ENCODE measurements at places on chromosomes 2 and 18.

GRCh38 chr18:47254341-47254939, 3.0 kb upstream of the SKOR2 start:
- peak; percentile 8 for DNase-seq

DNA sequence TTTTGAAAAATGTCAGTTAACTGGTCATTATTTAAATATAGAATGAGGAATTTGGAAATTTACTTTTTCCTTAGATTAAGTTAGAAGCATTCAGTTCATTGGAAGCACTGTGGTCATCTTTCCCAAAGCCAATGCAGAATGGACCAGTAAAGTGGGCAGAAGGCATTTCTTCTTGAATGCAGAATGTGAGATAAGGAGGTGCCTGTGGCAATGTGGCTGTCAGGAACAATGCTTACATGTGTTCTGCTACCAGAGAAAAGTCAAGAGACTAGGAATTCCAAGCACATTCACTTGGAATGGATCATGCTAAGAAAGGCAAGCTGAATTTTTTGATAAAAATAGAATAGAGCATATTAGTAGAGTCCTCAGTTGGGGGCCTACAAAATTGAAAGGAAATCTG, 295.0 kb upstream of the KCNH7 start:
- no peak for DNase-seq

- no peak for DNase-seq
These were observed 30.1 kb upstream of the GNAL start for GRCh38 chr18:11658989-11659388.

DNA sequence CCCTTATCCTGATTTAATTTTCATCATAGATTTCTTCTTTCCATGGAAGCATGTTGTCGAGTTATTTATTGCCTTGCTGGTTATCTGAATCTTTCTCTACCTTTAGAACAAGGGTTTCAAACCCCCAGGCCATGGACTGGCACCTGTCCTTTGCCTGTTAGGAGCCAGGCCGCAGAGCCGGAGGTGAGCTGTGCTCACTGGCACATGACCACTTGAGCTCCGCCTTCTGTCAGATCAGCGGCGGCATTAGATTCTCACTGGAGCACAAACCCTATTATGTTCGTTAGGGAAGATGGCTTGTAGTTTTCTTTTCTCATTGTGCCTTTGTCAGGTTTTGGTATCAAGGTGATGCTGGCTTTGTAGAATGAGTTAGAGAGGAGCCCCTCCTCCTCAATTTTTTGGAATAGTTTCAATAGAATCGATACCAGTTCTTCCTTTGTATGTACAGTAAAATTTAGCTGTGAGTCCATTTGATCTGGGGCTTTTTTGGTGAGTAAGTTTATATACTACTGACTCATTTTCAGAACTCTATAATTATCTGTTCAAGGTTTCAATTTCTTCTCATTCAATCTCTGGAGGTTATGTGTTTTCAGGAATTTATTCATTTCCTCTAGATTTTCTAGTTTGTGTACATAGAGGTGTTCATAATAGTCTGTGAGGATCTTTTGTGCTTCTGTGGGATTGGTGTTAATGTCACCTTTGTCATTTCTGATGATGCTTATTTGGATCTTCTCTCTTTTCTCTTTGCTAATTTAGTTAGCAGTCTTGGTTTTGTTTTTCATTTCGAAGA, 668.0 kb upstream of the FAM98A start:
- DNase-seq = no peak

GRCh38 chr2:196307775-196308305, 136.5 kb upstream of the STK17B start:
- no peak for DNase-seq

- peak; percentile 55 for DNase-seq
These were observed 85.6 kb upstream of the PPM1B start for GRCh38 chr2:44083054-44083453.

DNA sequence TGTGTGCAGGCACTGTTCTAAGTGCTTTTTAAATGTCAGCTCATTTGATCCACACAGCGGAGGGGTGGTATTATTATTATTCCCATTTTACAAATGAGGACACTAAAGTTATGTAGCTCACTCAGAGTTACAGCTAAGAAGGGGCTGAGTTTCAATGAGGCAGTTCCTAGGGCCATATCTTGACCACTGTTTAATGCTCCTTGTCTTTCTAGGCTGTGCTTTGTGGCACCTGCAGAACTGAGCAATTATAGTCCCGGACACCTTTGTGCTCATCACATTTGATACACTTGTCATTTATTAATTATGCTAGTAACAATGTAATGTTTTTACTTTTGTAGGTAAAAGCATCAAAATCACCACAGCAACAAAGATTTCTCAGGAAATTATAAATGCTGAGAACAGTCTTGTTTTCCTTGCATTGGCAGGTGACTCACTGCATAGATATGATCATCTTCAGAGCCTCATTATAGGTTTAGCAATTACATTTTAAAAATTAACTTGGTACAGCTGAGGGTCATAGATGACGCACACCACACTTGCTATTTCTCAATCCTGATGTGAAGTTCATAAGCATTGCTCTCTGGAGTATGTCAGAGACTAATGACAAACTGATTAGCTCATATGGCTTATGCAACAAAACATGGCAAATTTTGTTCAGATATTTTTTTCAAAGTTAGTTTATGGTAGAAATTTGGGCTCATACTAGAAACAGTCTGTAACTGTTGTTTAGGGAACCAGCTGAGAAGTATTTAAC, 366.8 kb downstream of the TGIF1 start:
- no peak for DNase-seq

DNA sequence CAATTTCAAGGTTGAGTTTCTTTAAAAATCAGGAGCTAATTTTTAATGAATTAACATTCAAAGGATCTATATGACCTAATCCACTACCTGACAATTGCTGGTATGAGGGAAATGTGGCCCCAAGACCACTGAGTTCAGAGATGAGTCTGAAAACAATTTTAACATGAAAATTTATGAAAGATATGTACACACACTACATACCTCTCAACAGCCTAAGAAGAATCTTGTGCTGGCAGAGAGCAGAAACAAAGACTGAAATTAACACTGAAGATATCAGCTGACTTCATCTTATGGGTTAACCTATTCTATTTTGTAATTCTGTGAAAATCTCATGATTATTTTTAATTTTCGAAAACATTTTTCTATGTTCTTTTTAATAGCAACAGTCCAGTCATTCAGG, 1.7 kb downstream of the FAP start:
- no peak for DNase-seq

- DNase-seq = no peak
These were observed 129.8 kb downstream of the HNMT start for GRCh38 chr2:138094031-138094430.

- no peak for DNase-seq
These were observed 5.7 kb downstream of the GREB1 start for GRCh38 chr2:11539317-11540147.

DNA sequence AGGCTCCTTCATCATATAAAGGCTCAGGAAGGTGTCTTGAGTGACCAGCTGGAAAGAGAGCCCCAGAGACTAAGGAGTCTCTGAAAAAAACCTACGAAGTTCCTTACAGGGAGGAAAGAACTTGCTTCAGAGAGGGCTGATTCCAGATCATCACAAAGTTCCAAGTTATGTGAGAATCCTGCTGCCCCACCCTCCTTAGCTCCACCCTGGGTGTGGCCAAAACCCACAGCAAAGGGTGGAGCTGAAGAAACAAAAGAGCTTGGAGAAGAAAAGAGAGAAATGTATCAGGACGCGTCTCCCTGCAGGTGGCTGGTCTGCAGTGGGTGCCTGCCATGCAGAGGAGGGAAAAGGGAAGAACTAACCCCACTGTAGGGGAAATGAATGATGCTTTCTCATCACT, 32.8 kb upstream of the ZNF396 start:
- no peak for DNase-seq

GRCh38 chr2:195513119-195513518, 143.9 kb upstream of the SLC39A10 start:
- DNase-seq = peak; percentile 38

DNA sequence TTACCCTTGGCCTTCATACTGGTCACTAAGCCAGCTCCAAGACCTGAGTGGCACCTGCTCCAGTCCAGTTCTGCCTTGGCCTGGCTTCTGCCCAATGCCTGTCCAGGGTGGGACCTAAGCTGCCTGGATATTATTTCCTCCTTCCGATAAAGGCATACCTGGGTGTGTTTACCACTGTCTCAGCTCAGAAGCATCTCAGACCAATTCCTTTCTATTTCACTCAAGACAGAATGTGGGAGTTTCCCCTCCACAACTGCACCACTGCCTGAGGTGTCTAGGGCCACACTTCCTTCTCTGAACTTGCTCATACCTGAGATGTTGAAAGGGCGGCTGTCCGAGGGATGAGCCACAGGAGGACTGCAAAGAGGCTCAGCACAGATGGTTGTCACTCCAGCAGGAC, 18.4 kb upstream of the CAB39 start:
- DNase-seq = no peak

- no peak for DNase-seq
These were observed 382.6 kb upstream of the CDH2 start for GRCh38 chr18:28559511-28559910.

All from globus pallidus (tissue), 1 donor.